Progenitor cell of endocrine pancreas (in vitro differentiated cells): ENCODE measurements at places on chromosomes 6 and 20. TPM values are rescaled to one million over a fixed set of nuclear protein-coding genes. Genes with fewer than 3 reads are reported as not detected.

Gene ZNF322
- total RNA-seq, result 39.7 and 46.5 TPM in 2 replicates

Gene HTR1E
- 0.13 TPM in 1 of 2 replicates, not detected in the other for total RNA-seq

DNA sequence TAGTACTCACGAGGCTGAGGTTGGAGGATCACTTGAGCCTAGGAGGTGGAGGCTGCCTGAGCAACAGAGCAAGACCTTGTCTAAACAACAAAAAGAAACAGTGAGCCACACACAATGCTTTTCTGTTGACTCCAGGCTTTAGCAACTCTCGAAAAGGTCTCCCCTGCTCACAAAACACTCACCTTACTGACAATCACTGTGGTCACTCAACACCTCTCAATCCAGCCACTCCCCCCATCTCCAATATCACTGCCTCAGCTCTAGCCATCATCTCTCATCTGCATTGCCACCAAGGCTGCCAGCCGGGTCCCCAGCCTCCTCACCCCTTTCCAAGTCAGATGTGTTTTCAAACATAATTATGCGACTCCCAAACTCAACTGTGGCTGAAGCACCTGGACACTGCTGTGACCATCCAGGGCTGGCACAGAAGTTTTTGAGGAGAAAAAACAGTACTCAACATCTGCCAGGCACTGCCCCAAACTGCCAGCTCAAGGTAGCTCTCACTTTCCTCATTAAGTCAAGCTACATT, 218.0 kb upstream of the ARID1B start:
- H3K4me1 ChIP-seq, result peaks cover 15% of the 10 kb centered on the region
- H3K4me3 ChIP-seq, result no peak overlapping the region
- H3K27ac ChIP-seq, result peak overlapping the region; percentile 18
- H3K27me3 ChIP-seq, result peaks cover 9% of the 10 kb centered on the region
- H3K36me3 ChIP-seq, result no peaks in the 10 kb centered on the region

- DNase-seq, result no peak
- H3K4me3 ChIP-seq, result no peak overlapping the region
- no peak overlapping the region for H3K27ac ChIP-seq
- peaks cover 21% of the 10 kb centered on the region for H3K4me1 ChIP-seq
- H3K27me3 ChIP-seq, result no peaks in the 10 kb centered on the region
These were observed 47.5 kb upstream of the TSHZ2 start for GRCh38 chr20:52924411-52925271.

DNA sequence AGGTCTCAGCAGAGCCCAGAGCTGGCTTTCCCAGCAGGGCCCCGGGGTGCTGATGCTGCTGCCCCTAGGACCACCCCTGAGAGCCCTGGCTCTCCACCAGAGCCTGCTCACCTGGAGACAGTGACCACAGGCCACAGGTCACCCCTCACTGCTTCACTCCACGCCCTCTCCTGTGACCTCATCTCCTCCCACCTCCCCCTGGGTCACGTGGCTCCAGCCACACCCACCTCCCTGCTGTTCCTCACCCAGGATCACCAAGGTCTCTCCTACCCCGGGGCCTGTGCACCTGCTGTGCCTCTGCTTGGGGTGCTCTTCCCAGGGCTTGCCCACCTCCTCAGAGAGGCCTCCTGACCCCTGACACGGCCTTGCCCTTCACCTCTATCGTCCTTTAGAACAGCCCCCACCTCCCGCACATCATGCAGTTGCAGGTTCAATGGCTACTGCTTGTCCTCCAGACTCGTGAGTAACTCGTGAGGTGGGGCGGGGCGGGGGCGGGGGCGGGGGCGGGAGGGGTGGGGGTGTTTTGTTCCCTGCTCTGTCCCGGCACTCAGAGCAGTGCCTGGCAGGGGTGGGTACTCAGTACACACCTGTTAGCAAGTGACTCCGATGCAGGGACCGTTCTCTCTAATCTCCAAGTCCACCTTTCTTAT, 468.0 kb downstream of the PREX1 start:
- no peak overlapping the region for H3K27ac ChIP-seq
- H3K4me3 ChIP-seq, result no peak overlapping the region
- DNase-seq, result no peak
- no peaks in the 10 kb centered on the region for H3K27me3 ChIP-seq
- H3K4me1 ChIP-seq, result peaks cover 6% of the 10 kb centered on the region
